Activated CD4-positive, alpha-beta T cell treated with anti-CD3 and anti-CD28 coated beads, Interleukin-2, amount 50 U/mL, for 24 hours (primary cell): ENCODE measurements at places on chromosomes 5 and 9.

DNA sequence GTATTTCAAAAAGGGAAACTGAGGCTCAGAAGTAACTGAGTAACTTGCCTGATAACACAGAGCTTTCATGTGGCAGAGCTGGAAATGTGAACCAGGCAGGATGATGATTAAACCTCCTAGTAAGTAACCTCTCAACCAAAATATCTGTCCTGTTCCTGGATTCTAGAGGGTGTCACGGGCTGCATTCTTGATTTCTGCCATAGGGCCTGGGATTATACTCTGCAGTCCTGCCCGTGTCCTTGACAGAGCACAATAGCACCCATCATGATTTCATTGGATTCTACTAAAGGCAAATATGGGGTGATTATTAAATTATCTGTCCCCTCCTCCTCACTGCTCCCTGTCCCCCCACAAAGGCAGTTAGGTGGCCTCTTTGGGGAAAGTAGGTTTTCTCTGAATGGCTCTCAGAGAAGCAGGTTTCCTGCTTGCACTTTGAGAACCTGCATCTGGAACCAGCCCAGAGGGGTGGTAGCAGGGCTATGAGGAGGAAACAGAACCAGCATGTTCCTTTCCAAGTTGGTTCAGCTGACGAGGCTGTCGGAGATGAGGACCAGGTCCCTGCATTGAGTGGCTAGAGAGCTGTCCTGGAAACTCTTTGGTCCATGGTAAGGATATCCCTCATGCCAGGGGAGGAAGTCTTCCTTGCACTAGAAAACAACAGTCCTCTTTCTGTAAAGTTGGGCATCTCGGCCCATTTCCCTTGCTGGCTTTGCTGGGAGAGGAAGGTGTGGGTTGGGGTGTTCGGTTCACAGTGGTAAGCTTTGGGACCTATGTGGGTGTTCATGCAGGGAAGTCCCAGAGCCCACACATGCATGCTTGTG is 36.6 kb downstream of the PPARGC1B start:
- DNase-seq, result no peak

DNA sequence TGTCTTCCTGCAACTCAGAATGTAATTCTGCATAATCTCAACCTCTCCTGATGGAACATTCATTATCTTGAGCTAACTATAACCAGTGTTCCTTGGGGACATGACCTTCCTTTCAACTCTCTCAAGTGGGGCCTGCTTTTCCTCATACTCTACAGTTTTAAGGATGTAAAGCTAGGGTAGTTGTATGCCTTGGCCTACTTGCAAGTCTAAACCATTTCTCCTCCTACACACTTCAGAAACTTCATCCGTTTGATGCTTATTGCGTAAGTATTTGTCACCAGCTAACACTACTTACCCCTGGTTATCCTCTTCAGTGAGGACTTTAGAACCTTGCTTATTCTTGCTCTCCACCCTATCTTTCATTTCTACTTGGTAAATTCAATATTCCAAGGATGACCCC is 548.9 kb downstream of the HINT1 start:
- DNase-seq, result no peak

DNA sequence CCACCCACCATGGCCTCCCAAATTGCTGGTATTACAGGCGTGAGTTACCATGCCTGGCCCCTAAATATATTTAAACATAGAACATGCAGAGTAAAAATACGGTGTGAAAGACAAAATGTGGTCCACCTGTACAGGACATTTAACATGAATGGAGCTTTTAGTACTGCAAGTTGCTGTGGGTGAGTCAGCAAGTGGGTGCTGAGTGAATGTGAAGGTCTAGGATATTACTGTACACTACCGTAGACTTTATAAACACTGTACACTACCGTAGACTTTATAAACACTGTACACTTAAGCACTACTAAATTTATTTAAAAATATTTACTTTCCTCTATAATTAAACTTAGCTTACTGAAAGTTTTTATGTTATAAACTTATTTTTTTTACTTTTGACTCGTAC is 317.8 kb downstream of the PRDM9 start:
- no peak for DNase-seq

- no peak for DNase-seq
These were observed 73.5 kb downstream of the BOD1 start for GRCh38 chr5:173542964-173543363.

DNA sequence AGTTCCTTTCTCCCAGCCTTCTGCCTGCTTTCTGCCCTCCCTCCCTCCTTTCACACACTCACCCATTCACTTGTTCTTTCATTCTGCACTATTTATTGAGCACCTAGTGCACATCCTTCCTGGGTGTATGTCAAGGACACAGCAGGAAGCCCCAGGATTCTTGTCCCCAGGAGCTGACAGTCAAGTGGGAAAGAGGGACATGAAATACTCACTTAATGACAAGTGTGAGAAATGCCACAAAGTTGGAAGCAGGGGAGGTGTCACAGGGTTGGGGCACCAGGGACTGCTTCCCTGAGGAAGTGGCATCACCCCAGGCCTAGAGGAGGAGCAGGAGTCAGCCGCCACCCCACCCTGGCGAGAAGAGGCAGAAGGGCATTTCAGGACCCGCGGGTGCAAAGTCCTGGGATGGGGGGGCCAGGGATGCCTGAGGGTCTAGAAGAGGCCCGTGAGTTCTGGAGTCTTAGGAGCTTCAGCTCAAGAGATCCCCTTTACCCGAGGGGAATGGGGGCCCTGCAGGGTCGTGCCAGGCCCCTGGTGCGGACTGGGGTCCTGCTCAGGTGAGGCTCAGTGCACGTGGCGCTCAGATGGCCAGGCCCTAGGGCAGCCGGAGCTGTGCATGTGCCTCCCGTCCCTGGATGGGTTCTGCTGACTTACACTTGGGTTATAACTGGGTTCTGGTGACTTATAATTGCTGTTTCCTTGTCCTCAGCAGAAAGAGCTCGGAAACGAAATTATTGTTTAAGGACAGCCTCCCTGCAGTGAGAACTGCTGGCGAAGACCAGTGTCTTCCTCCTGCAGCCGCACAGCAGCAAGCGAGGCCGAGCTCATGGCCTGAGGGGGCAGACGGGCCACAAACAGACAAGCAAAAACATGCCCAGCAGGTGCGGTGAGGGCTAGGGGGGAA is 16.9 kb upstream of the LAMC3 start:
- DNase-seq, result no peak

DNA sequence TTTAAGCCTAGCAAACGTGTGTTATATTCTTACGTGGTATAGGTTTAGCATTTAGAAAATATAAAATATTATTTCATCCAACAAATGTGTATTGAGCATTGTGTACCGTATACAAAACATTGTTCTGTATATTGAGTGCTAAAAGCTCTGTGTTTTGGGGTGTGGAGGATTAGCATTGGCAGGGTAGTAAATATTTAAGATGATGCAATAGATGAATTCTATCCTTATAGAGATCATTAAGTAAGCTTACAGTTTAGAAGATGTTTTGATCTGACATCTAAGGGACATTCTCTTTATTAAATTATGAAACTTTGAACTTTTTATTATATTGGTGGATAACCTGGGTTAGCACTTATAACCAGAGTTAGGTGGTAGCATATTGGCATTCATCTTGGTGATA is 48.5 kb upstream of the GLIPR2 start:
- DNase-seq, result no peak

DNA sequence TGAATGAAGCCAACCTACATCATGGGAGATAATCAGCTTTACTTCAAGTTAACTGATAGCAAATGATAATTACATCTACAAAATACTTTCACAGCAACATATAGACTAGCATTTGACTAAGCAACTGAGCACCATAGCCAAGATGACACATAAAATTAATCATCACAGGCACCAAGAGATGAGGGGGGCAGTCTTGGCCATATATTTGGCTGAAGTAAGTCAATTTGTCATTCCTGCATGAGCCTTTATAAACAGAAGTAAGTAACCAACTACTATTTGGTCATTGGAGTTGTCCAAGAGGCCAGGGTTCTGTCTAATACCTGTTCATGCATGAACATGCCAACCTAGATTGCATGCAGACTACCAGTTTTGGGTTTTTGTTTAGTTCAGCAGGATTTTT is 53.6 kb downstream of the PDCD1LG2 start:
- no peak for DNase-seq

DNA sequence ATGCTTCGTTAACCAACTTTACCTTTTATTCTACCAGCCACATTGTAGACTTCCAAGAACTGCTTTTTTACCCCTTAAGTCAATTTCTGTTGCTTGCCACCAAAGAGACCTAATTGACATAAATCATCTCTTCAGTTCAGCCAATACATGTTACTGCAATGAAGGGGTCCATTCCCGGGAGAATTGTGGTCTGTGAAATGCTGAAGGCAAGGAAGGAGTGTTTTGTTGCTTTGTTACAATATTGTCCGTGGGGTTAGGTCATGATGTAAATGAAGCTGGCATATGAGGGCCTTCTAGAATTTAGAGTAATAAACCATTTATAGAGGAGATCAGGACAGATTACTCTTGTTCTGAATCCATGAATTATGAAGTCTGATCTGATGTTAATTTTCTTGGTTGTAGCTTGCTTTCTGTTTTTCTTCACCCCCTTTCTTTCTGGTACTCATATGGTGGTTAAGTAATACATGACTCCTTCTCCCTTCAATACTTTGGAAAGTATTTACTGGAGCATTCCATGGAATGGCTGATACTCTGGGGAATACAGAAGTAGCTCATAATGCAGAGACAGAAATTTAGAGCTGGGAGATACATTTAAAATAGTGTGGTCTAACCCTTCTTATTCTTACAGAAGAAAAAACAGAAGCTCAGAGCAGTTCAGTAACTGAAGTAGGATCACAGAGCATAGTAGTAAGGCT is 297.0 kb upstream of the CLINT1 start:
- no peak for DNase-seq

GRCh38 chr9:134539586-134540194 is 101.9 kb upstream of the COL5A1 start:
- no peak for DNase-seq

DNA sequence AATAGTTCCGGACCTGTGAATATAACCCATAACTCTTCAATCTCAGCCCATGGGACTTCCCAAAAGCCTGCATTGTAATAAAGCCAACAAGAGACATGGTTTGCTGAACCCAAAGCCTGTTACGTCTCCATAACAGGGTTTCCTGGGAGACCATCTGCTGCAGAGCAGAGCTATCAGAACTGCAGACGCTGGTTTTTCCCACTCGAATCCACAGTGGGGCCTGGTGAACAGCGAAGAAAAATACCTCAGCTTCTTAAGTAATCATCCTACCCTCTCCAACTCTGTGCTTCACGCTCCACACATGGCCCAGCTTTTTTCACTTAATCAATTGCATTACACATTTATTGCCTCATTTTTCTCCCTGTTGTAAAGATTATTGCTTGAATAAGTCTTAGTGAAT is 409.5 kb upstream of the GRIA1 start:
- DNase-seq, result no peak

DNA sequence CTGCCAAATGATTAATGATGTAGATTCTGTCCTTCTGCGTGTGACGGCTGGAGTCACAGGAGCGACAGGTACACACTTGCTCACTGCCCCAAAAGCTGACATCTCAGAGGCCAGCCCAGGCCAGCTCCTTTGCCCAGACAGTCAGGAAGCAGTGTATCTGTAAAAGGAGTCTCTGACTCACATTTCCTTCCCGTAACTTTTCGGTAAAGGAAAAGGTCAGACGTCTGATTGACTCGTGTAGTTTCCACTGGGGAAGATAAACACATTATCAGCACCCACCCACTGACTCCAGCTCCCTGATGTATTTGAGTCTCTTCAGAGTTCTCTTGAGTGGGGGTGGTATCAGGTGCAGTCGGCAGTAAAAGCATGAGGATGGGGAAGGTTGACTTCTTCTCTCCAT is 64.4 kb upstream of the WWC1 start:
- DNase-seq, result no peak

DNA sequence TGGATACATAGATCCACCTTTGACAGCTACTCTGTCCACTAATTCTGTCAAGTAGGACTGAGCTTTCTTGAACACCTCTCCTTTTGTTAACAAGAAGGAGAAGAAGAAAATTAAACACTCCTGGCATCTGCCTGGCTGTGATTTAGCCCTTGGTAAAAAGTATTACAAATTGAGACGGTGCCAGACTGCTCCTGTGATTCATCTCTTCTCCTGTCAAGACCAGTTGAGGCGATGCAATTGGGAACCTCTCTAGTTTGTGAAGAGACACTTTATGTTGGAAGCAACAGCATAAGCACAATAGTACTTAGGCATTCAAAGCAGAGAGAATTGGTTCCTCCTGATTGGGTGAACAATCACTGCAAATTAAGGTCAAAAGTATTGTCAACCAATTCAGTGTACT is 72.7 kb downstream of the GHR start:
- no peak for DNase-seq

GRCh38 chr5:19564036-19564435 is 424.0 kb downstream of the CDH18 start:
- no peak for DNase-seq

GRCh38 chr9:120438836-120439546 is 141.0 kb downstream of the CDK5RAP2 start:
- DNase-seq, result no peak

DNA sequence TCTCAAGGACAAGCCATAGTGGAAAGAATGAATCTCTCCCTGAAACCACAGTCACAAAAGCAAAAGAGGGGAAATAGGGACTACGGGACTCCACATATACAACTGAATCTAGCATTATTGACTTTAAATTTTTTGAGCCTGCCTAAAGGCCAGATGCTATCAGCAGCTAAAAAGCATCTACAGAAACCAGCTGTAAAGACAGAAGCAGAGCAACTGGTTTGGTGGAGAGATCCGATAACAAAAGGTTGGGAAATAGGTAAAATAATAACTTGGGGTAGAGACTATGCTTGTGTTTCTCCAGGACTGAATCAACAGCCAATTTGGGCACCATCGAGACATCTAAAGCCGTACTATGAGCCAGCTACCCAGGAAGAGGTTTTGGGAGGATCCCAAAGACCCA is 281.2 kb downstream of the CDH18 start:
- DNase-seq, result no peak

- DNase-seq, result no peak
These were observed 86.4 kb downstream of the ADRB2 start for GRCh38 chr5:148912714-148913398.

DNA sequence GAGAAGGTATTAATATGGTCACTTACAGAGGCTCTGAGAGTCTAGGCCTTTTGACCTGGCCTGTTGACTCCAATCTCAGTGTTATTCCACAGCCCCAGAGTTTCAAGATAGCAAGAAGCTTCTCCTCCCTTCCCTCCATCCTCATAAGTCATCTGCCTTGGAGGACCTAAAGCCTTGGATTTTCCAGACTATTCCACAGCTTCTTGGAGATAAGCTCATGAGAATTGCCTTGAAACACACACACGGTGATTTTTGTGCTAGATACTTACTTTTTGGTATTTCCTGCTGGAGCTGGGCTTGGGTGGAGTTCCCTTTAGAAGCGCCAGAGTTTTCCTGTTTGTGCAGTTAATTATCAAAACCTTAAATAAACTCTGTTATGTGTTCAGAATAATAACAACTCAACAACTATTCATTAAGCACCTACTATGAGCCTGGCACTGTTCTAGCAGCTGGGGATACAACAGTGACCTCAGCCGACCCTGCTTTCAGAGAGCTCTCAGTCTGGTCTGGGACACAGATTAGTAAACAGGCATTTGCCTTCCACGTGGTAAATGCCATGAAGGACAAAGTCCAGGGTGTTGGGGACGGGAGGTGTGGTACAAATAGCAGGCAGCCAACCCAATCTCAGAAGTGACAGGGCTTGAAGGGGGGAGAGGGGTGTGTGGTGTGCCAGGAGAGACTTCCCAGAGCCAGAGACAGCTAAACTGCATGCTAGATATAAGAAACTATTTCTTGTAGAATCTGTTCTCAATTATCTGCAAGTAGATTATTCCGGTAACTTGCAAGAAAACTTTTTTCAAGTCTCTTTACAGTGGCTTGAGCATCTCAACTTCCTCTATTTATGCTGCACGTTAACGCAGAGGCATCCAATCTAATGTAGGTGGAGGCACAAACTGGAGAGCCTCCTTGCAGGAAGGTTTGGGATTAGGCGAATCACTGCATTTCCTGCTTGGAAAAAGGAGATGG is 55.9 kb upstream of the KLF9 start:
- DNase-seq, result no peak
